ENCODE measurements at places on chromosomes 4 and X.

- peak; percentile 65 for DNase-seq
Observed at GRCh38 chr4:38943343-38943742, 75.7 kb downstream of the FAM114A1 start.

DNA sequence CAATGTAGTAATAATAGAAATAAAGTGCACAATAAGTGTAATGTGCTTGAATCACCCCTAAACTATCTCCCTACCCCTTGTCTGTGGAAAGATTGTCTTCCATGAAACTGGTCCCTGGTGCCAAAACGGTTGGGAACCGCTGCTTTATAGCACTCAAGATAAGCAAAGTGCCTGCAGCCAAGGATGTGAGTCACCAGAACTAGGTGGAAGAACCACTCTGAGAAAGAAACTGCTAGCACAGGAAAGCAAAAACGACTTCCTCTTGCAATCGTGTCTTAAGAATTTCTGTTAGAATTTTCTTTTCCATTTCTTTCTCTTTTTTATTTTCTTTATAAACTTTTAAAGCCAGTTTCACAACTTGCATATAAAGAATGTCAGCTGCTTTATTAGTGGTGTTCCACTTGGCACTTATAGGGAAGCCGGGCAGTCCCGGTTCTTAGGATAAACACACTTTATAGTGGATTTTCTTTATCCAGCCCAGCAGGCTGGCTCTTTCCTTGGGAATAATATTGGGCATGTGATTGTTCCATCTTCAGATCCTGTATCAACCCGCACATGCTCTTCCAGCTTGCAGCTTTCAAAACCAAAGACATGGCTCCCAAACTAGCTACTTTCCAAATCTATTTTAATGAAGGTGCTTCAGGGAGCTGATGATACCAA lies 32.3 kb upstream of the CXCL8 start:
- DNase-seq: peak; percentile 85

GRCh38 chr4:86841309-86841708 lies 7.9 kb downstream of the SLC10A6 start:
- no peak for DNase-seq

DNA sequence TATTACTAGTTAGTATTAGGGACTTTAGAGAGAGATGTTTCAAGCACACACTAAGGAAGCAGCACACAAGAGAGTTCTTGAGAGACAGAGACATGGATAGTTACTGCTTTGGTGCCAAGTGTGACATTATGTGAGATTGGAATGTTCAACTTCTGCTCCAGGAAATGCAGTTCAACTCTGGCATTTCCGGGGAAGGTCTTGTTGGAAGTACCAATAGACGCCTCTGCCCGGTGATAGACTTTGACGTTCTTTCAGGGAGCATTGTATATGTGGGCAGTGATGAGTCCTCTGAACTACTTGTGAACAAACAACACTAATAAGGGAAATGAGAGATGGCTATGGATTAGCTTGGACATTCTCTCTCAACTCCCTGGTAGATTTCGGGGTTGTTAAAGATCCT lies 638.1 kb upstream of the BOD1L1 start:
- no peak for DNase-seq

GRCh38 chr4:41079881-41080560 lies 134.3 kb downstream of the APBB2 start:
- no peak for DNase-seq

DNA sequence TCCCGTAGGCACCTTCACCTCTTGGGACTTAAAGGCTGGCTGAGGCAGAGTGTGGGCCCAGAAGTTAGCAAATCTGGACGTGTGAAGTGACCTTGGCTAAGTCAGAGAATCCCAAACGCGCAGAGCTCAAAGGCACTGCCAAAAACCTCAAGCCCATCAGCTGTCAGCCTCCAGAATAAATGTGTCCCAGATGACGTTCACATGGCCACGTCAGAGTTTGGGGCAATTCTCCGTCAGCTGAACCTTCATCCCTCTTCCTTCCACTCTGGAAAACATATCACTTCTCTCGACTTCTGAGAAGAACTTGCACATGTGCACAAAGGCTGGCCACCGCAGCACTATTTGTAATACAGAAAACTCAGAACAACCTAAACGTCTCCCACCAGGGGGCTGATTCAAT lies 35.7 kb upstream of the APLN start:
- peak; percentile 89 for DNase-seq

- no peak for DNase-seq
Observed at GRCh38 chrX:31921236-31921635, 849.4 kb upstream of the FTHL17 start.

DNA sequence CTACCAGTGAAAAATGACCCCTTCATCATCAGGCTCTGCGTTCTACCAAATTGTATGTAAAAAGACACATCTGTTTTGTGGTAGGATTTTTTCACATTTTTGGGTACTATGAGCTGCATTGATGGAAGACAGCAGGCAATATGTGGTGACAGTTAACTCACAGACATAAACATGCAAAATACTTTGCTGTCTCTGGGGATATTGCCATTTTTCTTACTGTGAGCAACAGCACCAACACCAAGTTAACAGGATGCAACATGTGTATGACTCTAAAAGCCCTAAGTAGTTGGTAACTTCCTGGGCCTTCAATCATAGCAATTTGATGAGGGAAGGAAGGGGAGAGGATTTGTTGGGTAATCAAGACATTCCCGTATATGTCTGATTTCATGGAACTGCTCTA lies 56.4 kb upstream of the DRP2 start:
- no peak for DNase-seq
